ENCODE measurements at places on chromosomes 16 and 17. TPM values are rescaled to one million over a fixed set of nuclear protein-coding genes. Genes with fewer than 3 reads are reported as not detected.

Gene CLEC10A
- 3.5 TPM for polyA plus RNA-seq

Gene CSH1
- polyA plus RNA-seq = 1.4 TPM

Gene TMC5
- 5.7 TPM for polyA plus RNA-seq

Gene PRR11
- polyA plus RNA-seq = 14.1 TPM

Gene MSLN
- polyA plus RNA-seq = 28.0 TPM

Gene JPT2
- 73.7 TPM for polyA plus RNA-seq

Gene KRTAP3-1
- polyA plus RNA-seq = not detected

Gene CNGB1
- 0.09 TPM for polyA plus RNA-seq

Gene WDR45B
- polyA plus RNA-seq = 86.4 TPM

Gene CLEC19A
- 0.51 TPM for polyA plus RNA-seq

Gene C17orf100
- 6.5 TPM for polyA plus RNA-seq

Gene SPATA32
- polyA plus RNA-seq = 0.40 TPM

Gene MYH3
- 5.3 TPM for polyA plus RNA-seq
